SW 1271 (cell line): ENCODE measurements at places on chromosomes 16 and 17.

- DNase-seq: no peak
Measured at GRCh38 chr17:33896263-33896662, 358.8 kb upstream of the CCL2 start.

- DNase-seq: no peak
Measured at GRCh38 chr16:22291020-22291419, 6.2 kb upstream of the POLR3E start.

DNA sequence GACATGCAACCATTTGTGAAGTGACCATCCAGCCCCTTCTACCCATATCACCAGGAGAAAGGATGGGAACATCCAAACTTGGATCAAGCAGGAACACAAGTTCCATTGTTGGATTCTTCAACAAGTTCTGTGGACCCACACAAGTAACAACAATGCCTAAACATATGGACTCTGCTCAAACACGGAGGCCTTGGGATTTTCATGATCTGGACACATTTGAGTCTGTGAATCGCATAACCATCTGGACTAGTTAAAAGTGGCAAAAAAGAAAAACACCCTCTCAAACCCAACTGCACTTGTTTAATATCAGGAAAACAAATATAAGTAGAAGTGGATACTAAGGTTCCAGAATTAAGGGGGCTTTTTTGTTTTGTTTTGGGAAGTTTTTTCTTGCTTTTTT lies 70.8 kb downstream of the TOX3 start:
- DNase-seq: no peak

DNA sequence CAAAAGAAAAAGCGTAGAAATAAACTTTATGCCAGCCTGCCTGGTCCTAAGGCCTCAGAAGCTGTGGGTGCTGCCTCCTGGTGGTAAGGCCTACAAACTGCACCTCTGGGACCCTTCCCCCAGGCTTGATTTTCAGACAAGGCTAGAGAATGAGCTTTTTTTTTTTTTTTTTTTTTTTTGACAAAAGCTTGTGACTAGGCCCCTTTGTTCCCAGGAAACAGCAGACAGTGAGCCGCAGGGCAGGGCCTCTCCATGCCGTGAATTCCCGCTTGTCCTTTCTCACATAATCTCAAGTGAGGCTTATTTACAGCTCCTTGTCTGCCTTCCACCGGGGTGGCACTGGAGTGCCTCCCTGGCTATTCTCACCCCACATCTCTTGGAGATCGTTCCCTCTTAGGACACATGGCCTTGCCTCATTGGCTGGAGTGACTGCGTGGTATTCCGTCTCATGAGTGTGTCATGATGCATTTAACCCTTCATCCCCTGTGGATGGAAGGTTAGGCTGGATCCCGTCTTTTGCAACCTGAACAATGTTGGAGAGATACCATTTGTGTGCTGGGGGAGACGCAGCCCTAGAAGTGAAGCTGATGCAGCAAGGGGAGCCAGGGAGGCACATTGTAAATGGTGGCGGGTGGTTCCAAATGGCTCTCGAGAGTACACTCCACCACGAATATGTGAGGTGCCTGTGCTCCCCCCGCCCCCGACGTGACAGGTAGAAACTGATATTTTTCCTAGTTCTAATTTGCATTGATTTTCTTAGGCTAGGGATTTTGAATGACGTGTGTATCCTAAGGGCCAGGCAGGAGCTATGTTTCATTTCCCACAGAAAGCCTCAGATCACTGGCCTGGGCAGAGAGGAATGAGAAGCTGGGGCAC lies 49.6 kb downstream of the USP22 start:
- DNase-seq: peak; percentile 49

- no peak for DNase-seq
Measured at GRCh38 chr17:37570527-37571093, 38.6 kb downstream of the SYNRG start.
